ENCODE measurements at places on chromosomes 6 and 20.

DNA sequence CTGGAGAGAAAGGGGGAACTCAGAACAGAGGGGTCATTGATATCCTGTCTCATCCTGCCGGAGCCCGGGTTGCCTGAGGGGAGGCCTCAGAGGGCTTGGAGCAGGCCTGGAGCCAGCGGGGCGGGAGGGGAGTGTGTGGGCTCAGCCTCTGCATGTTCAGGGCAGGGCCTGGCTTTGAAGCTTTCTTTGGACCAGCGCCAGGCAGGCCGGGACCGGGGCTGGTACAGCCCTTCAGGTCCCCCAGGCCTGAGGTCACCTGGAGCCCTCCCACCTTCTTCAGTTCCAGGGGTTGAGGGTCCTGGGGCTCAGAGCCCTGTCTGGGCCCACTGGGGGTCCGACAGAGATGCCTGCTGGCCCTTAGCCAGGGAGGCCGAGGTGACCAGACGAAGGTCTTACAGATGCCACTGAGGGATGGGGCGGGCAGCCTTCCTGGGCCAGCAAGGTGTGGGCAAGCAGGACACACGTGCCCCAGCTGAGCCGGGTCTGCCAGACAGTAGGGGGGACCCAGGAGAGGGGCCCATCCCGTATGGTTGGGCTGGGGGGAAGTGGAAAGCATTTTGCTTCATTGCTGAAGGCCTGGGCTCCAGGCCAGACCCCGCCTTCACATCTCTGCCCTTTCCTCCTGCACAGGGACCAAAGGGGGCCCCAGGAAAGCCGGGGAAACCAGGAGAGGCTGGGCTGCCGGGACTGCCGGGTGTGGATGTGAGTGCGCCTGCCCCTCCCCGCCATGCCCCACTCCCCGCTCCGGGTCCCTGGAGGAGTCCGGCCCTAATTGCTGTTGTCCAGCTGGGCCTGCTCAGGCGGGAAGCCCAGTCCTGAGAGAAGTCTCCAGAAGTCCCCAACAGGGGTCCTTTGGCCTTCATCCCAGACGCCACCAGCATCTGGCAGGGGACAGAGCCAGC, 2.0 kb downstream of the COL9A3 start:
- no peak for DNase-seq

- no peak for DNase-seq
Observed at GRCh38 chr20:46767127-46767761, 57.8 kb downstream of the SLC2A10 start.

GRCh38 chr6:5453546-5453945, 192.2 kb downstream of the FARS2 start:
- DNase-seq: no peak

GRCh38 chr6:16904957-16905356, 143.7 kb upstream of the ATXN1 start:
- DNase-seq: no peak

DNA sequence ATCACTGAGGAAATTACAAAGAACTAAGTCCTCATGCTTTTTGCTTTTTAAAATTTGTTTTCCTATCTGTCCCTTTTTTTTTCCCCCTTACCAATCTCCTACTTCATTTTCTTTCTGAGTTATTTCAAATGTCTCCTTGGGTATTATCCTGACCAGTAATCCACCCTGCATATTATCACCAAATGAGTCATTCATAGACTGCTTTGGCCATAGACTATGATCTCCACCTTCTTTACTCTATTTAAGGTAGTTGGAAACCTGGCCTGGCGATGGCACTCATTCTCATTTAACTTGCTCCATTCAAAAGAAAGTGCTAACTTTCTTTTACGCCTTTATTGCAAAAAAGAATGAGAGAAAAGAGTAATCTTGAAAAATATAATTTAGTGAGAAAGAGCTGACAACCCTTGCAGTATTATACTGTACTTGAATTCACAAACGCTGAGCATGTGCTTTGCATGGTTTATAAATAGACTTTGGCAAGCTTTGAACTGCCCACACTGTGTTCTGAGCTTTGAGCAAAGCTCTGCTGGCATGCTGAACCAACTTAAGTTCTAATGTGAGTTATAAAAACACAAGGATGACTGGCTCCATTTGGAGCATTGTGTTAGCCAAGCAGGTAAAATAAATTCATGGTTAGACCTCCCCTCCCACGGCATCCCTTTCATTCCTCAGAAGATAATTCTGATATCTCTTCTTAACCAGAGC, 198.9 kb downstream of the NKAIN2 start:
- no peak for DNase-seq

GRCh38 chr20:24328901-24329300, 140.5 kb upstream of the SYNDIG1 start:
- DNase-seq: no peak

- no peak for DNase-seq
Observed at GRCh38 chr20:52747845-52748284, 224.3 kb upstream of the TSHZ2 start.

DNA sequence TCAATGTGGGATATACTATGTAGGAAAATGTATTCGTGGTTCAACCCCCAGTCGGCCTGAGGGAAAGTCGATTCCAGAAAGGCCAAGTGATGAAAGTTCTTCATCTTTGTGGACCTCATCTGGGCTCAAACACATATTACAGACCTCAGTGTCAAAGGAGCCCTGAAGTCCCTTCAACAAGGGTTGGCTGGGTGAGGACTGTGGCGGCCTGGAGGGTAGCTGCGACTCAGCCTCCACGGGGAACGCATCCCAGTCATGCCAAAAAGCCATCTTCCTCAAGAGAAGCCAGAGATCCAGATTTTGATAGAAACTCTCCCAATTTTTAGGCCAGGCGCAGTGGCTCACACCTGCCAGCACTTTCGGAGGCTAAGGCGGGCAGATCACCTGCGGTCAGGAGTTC, 158.6 kb upstream of the PTPN1 start:
- DNase-seq: no peak

DNA sequence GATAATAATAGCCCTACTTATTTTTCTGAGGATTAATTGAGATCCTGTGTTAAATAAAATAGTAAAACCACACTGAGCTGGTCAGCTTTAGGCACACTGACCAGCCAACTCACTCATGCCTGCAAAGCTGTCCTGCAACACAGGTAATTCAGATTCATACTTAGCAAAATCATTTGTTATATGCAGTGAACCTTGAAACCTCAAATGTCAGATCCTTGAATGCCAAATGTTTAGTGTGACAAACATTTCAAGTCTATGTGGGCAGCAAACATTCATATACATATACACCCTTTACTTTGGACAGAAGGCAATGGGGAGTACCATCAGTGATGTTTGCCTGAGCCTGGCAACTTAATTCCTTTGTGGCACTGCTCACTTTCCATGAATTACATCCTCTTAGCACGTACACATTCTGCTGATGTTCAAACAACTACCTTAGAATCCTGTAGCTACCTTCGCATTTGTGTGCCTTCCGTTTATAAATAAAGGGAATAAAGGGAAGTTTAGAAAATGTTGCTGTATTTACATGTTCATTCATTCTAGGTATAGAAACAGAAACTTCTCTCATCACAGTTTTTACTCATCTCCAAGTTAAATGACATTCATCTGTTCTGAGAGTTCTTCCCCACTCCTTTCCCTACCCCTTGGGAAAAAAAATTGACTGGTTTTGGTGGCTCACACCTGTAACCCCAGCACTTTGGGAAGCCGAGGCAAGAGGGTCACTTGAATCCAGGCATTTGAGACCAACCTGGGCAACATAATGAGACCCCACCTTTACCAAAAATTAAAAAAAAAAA, 140.8 kb downstream of the ZFAND3 start:
- no peak for DNase-seq

DNA sequence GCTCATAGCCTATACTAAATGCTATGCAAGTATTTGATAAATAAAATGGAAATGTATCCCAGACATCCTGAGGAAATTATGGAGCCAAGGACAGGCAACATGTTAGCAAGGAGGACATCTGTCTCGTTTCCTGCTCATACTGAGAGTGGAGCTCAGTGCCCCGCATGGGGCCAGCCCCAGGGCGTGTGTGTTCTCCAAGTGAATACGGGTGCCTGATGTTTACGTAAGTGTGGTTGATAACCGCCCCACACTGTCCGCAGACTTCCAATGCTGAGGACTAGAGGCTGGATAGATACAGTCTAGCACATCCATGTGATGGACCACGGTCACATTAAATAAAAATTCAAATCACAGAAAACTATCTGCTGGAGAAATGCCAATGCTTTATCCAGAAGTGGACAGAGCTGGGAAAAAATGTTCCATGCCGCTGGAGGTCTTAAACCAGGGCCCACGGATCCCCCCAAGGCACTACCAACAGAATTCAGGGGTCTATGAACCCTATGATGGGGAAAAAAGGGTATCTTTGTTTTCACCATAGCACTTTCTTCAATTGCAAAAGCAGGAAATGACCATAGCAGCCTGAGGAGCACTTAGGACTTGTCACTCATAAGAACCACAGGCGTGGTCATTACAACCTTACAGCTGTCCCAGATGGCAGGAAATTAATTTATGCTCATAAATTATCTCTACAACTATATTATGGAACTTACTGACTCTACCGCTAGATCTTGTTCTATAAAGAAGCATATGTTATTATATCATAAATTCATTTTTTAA, 24.9 kb downstream of the TGM2 start:
- no peak for DNase-seq

GRCh38 chr20:3068986-3069900, 2.2 kb upstream of the OXT start:
- no peak for DNase-seq

DNA sequence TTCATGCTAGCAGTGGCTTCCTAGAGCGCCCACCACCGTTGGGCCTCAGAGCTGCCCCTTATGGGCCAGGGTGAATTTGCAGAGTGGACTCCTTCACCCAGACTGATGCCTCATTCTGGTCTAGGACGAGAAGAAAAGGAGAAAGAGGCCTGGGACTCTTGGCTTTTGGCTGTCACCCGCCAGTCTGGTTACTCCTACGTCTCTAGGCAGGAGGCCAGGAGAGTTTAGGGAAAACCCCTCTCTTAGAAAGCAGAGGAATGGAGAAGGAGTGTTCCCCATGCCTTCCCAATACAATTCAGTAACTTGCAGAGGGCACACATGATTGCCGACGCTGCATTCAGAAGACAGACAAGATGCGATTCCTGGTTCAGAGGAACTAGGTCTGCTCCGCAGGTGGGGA, 70.1 kb downstream of the CDC5L start:
- DNase-seq: no peak

DNA sequence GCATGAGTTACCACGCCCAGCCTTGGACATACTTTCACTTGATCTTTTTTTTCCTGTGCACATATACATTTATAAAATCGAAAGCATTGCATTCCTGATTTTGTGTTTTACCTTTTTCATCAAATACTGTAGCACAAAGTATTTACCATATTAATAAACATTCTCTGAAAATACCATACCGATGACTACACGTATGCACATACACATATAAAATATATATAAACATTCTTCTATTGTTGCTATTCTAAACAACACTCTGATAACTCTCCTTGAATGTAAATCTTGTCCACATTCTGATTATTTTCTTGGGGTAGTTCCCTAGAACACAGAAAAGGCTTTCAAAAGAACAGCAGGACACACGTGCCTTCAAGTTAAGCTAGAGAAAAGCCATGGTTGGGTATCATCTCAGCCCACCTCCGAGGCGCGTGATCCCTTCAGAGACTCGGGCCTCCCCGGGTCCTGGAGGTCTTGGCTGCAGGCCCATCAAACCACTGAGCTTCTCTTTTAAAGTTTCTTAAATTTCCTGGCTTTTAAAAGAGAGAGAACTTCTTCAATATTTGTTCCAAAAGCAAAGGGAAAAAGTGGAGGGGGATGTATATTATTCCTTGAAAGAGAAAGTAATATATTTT, 198.1 kb downstream of the MYLK4 start:
- DNase-seq: no peak

DNA sequence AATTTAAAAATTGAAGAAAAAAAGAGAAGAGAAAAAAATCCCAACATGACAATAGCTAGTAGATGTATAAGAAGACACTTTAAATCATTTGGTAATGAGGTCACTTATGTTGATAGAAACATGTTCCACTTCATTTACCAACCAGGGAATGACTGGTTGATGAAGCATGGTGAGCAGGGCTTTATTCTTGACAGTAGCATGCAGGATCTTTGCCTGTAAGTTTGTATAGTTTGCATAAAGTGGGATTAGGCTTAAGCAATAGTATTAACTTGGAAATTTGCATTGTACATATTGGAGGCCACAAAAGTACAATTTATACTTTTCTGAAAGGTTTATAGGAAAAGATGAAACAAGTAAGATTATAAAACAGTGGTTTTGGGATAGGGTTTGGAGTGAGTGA, 67.0 kb downstream of the NOX3 start:
- no peak for DNase-seq

DNA sequence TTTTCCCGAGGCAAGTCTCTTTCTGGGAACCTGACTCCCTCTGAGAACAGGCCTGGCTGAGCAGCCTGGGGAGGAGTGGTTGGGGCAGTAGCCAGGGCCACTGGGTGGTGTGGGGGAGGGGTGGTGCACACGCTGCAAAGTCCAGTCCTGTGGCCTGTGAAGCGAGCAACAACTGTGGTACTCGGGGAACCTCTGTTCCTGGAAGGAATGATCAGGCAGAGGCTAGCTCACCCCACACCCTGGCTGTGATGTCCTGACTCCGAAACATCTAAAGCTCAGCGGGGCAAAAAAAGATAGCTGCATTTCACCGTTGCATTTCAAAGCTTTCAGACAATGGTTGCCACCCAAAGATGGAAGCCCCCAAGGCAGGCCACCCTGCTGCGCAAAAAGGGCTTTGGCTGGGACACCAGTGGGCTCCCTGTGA, 25.5 kb downstream of the PCK1 start:
- DNase-seq: no peak

DNA sequence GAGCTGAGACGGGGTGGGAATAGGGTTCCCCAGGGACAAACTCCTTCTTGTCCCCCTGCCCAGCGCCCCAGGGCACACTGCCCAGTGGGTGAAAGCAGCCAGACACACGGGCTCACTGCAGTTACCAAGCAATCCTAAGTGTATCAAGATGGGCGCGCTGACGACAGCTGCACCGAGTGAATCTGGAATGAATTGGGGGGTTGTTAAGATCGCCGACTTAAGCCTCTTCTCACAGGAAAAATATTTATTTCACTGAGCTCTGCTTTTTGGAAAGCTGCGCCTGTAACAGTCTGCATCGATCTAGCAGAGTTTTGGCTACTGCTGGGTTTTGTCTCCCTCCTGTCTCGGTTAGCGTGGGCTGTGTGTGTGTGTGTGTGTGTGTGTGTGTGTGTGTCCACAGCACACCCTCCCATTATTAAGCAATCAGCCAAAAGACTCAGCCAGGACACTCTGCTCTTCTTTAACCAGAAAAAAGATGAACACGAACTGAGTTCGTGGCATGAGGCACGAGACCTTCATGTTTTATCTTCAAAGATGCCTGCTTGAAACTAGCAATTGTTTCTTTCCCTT, 35.9 kb downstream of the RIPOR3 start:
- peak; percentile 73 for DNase-seq

- DNase-seq: peak; percentile 55
Observed at GRCh38 chr6:33091957-33092356, 16.2 kb downstream of the HLA-DPB1 start.

DNA sequence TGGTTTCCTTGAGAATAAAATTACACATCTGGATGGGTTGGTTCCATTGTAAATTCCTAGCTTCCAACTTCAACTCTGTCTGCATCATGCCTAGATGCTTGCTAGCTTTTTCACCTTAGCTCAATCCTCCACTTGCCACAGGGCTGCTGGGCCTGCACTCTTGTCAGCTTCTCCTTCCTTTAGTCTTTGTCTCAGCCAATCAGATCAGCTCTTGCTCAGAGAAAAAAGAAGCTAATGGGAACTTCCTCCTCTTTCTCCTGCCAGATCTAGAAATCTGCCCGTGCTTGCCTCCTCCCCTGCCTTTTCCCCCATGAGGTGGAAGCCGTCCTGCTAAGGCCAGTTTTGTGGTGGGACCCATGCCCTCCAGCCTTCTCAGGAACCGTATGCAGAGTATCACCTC, 18.5 kb downstream of the RAE1 start:
- DNase-seq: no peak
